ENCODE measurements at places on chromosomes 16 and 17.

DNA sequence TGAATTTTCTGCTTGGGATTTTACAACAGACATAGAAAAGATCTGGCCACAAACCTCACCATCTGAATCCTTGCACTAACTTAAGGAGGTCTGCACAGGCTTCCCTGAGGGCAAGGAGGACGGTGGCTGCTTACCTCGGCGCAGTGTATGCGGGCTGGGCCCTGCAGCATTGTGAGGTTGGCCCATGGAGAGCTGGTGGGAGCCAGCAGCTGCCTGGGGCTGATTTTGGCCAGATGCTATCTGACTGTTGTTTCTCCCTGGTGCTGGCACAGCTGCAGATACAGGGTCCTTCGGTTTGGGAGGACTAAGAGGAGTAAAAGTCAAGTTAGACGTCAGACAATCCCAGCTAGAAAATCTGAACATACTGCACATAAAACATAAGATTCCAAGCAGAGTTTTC lies 79.8 kb downstream of the ARHGAP17 start:
- no peak for DNase-seq

- DNase-seq, result no peak
Measured at GRCh38 chr17:16407911-16408588, 7.3 kb upstream of the TRPV2 start.

GRCh38 chr17:56896968-56897359 lies 16.9 kb downstream of the TRIM25 start:
- no peak for DNase-seq

DNA sequence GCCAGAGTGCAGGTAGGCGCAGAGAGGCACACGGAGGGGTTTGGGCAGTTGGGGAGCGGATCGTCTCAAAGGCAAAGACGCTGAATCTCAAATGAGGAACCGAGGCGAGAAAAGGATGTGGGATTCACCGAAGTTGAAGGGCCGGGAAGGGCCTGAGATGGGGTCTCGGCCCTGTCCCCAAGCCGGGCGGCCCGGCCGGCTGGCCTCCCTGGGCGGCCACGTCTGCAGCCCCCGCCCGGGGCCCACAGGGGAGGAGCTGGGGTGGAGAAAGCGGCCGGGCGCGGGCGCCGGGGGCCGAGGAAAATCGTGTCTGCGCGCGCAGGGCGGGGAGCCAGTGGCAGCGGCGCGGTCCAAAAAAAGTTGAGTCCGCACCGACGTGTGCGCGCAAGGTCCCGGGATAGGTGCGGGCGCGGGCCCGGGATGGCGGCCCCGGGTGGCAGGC lies 458 bp downstream of the SLC12A4 start:
- no peak for DNase-seq

DNA sequence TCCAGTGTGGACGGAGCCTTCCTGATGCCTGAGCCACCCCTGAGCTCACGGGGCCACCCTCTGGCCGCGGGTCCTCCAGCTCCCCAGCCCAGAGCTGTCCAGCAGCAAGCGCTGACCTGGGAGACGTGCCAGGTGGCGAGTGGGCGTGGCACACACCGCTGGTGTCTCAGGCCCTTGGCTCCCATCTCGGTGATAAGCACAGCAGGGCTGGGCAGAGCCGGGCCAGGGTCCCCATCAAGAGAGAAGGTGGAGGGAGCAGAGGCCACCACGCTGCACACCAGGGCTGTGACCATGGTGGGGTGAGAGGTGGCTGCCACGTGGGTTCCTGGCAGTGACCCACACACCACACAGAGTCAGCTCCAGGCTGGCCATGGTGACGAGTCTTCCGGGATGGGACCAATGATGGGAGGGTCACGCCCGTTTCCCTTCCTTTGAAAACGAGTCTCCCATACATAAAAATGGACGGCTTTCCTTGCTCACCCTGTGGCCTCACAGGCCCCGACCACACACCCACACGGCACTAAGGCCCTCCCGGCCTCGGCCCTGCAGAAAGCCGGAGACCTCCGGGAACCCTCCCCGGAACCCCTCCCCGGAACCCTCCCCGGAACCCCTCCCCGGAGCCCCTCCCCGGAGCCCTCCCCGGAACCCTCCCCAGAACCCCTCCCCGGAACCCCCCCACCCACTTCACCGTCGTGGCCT lies 16.8 kb downstream of the UTS2R start:
- DNase-seq, result no peak

DNA sequence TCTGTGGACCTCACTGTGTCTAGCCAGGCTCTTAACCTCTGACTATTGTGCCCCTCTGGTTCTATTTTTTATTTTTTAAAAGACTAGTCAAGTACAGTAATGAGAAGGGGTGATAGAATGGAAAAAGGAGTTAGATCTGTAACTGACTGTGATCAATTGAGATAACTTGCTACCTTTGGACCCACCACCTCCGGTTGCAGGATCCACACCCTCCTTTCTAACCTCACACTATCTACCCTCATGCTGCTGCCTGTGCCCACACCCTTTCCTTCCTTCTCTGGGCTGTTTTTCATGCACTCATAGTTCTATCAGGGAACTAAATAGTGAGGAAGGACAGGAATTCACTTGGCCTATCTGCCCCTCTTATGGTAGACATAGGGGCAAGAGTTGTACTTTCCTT lies 172.3 kb downstream of the KATNIP start:
- DNase-seq, result no peak

- DNase-seq, result no peak
Measured at GRCh38 chr16:81731649-81732048, 47.4 kb upstream of the PLCG2 start.

- no peak for DNase-seq
Measured at GRCh38 chr16:28082624-28083023, 19.1 kb upstream of the GSG1L start.

- no peak for DNase-seq
Measured at GRCh38 chr17:2707721-2708584, 3.6 kb downstream of the CLUH start.

DNA sequence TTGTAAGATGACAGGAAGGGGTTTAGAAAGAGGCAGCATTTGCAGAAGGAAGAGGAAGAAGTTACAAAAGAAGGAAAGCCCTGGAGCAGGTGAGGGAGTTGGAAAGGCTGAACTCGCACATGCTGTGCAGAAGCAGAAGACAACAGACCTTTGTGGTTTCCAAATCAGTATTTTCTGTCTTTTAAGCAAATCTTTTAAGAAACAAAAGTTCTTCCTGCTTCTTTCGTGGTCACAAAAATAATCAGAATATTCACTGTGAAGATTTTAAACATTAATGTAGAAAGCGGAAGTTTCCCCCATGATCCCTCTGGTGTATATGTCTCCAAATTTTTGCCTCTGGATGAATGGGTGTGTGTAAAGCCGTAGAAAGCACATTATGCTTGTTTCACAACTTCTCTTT lies 25.8 kb downstream of the ZNRF1 start:
- no peak for DNase-seq

GRCh38 chr17:6306820-6307219 lies 128.1 kb downstream of the AIPL1 start:
- no peak for DNase-seq

- DNase-seq, result no peak
Measured at GRCh38 chr17:32627239-32627996, 140.6 kb downstream of the CDK5R1 start.

DNA sequence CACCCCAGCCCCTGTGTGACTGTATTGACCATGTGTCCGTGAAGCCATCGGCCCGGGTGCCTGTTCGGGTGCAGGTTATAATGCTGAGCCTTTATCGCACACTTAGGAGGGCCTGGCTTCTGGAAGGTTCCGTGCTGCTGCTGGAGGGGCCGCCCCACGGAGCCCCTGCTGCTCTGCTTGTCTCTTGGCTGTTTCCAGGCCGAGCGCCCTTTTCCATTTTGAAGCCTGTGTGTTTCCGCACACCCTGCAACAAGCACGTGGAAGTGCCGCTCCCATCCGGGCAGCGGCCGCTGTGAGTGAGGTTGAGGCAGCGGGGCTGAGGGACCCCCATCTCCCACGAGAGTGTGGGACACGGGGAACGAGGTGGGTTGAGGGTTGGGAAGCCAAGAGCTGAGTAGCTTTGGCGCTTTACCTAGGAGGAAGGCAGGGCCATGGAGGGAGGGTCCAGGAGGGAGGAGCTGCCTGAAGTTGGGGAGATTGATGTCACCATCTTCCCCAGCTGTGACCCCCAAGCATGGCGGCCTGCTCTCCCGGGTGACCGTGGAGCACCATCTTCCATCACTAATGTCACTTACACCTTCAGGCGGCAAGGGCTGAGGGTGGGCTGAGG lies 200.1 kb upstream of the GSE1 start:
- DNase-seq, result no peak

- no peak for DNase-seq
Measured at GRCh38 chr17:3966720-3967363, 2.6 kb upstream of the ATP2A3 start.

- DNase-seq, result no peak
Measured at GRCh38 chr17:14204084-14204483, 32.6 kb downstream of the CDRT15 start.

- DNase-seq, result no peak
Measured at GRCh38 chr16:717450-718245, 2.7 kb downstream of the METRN start.

DNA sequence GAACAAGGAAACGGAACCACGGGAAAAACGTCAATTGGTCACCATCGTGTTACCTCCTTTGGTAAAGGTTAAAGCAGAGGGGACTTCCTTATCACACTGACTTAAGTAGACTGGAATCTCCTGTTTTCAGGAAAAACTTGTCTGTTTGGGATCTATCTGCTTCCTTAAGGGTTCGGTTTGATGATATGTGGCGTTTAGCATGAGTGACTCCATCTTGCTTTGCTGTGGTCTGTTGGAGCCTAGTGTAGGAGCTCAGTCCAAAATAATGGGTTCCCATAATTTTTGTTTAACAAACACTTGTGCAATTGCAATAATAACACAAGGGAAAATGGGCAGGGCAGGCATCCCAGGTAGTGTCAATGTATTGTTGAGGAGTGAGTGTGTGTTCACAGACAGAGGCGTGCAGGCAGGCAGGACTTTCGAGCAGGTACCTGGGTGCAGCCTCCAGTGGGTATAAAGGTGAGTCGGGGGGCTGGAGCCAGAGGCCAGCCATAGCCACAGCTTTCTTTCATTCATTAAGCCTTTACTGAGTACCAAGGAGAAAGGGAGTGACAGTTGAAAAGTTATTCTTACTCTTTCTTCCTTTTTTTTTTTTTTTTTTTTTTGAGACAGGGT lies 4.3 kb upstream of the ENGASE start:
- DNase-seq, result no peak

GRCh38 chr17:49920030-49920769 lies 48.8 kb upstream of the DLX4 start:
- DNase-seq, result no peak

GRCh38 chr17:41631025-41631897 lies 6.9 kb upstream of the KRT17 start:
- DNase-seq, result no peak

DNA sequence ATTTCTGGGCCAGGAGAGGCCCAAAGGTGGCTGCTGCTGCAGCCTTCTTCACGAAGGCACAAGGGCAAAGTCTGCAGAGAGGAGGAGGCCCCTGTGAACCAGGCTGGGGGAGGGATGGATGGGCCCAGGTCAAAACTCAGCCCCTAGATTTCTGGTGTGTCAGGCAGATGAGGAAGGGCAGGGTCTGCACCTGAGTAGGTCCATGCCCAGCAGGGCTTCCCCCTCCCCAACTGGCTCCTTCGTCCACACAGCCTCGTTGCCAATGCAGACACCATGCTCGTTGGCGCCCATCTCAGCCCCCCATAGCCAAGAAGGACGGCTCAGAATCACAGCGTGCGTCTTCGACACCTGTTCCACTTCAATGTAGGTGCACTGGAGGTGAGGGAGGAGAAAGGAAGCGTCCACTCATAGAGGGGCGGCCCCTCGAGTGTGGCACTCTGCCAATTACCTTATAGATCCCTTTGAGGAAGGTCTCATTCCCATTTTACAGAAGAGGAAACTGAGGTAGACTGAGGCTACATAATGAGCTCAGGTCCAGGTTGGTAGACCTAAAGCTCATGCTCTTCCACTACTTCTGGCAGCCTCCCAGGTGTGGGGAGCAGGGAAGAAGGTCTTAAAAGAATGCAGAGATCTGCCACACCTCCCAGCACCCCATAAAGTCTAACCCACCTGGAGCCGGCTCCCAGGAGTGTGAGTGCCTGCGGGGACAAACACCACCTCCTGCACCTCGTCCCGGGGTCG lies 902 bp downstream of the SCRN2 start:
- DNase-seq, result no peak

DNA sequence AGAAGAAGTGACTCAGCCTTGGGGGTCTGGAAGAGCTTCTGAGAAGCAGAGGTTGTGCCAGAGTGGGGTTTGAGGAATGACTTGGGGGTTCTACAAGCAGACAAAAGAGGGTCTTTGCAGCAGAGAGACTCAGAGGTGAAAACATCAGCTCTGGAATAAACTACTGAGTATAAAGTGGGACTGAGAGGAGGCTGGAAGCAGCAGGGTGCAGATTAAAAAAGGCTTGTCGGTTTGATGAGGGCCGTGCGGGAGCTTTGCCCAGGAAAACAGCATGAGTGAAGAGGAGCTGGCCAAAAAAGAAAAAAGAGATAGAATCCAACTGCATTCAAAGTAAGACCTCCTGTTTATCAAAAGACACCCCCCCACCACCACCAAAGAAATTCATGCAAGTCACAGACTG lies 13.1 kb upstream of the ACE start:
- no peak for DNase-seq

GRCh38 chr16:66520406-66521170 lies 29.3 kb downstream of the TK2 start:
- DNase-seq, result no peak

GRCh38 chr16:54477714-54478113 lies 191.1 kb upstream of the IRX3 start:
- DNase-seq, result no peak

- no peak for DNase-seq
Measured at GRCh38 chr16:15542261-15542660, 100.7 kb downstream of the MARF1 start.

- DNase-seq, result no peak
Measured at GRCh38 chr16:87744750-87745514, 20.9 kb downstream of the KLHDC4 start.

DNA sequence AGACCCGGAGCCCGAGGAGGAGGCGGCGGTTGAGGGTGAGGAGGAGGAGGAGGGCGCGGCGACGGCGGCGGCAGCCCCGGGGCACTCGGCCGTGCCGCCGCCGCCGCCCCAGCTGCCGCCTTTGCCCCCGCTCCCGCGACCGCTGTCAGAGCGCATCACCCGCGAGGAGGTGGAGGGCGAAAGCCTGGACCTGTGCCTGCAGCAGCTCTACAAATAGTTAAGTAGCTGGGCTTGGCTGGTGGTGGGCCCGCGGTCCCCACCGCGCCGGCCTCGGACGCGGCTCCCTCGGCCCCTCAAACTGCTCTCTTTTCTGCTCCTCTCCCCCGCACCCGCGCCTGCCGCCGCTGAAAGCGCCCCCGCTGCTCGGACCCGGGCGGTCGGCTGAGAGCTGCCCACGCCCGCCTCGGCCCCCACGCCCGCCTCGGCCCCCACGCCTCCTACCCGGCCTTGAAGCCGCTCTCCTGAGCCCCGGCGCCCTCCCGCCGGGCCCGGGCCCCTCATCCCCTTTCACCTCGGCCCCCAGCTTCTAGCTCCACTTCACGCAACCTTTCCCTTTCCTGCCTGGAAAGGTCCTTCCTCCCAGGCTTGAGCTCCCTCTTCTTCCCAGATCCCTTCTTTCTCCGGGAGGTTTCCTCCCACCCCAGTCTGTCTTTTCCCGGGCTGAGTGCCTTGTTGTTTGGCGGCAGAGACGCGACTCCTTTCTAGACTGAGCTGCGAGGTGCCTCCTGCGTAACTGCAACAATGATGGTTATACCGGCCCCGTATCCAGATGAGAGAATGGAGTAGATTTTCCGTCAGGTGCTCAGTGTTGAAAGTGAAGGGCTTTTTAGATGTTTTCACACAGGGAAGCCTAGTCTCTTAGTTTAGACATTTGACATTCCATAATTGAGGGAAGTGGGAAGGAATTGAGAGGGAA lies 850 bp downstream of the PPM1E start:
- DNase-seq, result no peak

GRCh38 chr17:82297280-82297713 lies 20.1 kb downstream of the CD7 start:
- peak; percentile 72 for DNase-seq

- no peak for DNase-seq
Measured at GRCh38 chr16:60459463-60459862, 1576.8 kb downstream of the CDH8 start.
